ENCODE measurements at places on chromosomes 5 and 9. TPM values are rescaled to one million over a fixed set of nuclear protein-coding genes. Genes with fewer than 3 reads are reported as not detected.

The PALM2AKAP2 gene
- total RNA-seq: 9.9 TPM

DNA sequence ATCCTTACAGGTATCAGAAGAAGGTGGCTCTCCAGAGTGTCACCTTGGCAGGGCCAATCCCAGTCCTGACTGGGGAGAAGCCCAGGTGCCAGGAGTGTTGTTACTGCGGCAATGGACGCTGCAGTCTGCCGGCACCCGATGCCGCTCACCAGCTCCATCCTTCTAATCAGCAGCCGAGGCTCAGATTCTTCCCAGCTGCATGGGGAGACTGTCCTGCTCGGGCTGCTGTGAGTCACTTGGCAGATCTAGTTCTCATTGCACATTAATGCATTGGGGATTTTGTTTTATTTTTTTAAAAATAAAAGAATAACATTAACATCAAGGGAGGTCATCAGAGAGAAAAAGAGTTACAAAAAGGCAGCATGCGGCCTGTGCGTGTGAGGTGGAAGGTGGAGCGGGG lies 115.8 kb downstream of the MTX3 start:
- no peak overlapping the region for H3K4me3 ChIP-seq
- H3K27me3 ChIP-seq: peaks cover 5% of the 10 kb centered on the region
- peak; percentile 30 for DNase-seq
- H3K4me1 ChIP-seq: no peaks in the 10 kb centered on the region
- H3K36me3 ChIP-seq: no peaks in the 10 kb centered on the region
- no peak overlapping the region for H3K27ac ChIP-seq

The IFNA21 gene
- not detected for total RNA-seq

GRCh38 chr5:73327908-73328455 lies 120.6 kb downstream of the FOXD1 start:
- peak; percentile 71 for DNase-seq
- H3K36me3 ChIP-seq: no peaks in the 10 kb centered on the region
- no peak overlapping the region for H3K4me3 ChIP-seq
- no peaks in the 10 kb centered on the region for H3K27me3 ChIP-seq

GRCh38 chr5:132293066-132293991 lies 865 bp upstream of the SLC22A4 start:
- H3K27ac ChIP-seq: peak overlapping the region; percentile 90
- peak overlapping the region; percentile 57 for H3K4me3 ChIP-seq
- H3K27me3 ChIP-seq: no peaks in the 10 kb centered on the region
- H3K4me1 ChIP-seq: peaks cover 4% of the 10 kb centered on the region
- peak; percentile 89 for DNase-seq
- H3K36me3 ChIP-seq: no peaks in the 10 kb centered on the region

- DNase-seq: no peak
- H3K36me3 ChIP-seq: no peaks in the 10 kb centered on the region
- no peak overlapping the region for H3K27ac ChIP-seq
- H3K4me1 ChIP-seq: peaks cover 2% of the 10 kb centered on the region
- no peaks in the 10 kb centered on the region for H3K27me3 ChIP-seq
Measured at GRCh38 chr9:133874659-133875058, 117.5 kb downstream of the VAV2 start.

DNA sequence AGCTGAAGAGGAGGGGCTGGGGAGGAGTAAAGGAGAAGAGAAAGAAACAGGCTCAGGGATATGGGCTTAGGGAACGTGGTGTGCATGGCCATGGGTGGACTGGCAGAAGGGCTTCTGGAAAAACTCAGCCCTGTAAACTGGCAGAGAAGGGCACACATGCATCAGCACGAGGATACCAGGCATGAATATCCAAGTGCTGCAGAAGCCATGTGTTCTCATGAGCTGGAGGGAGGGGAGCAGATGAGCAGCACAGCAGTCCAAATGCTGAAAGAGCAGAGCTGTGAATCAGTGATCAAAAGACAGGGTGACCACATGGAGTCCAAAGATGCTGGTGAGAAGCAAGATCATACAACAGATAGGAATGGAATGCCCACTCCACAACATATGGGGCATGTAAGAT lies 72.3 kb downstream of the SEMA5A start:
- no peaks in the 10 kb centered on the region for H3K36me3 ChIP-seq
- H3K4me3 ChIP-seq: no peak overlapping the region
- no peaks in the 10 kb centered on the region for H3K4me1 ChIP-seq
- no peak overlapping the region for H3K27ac ChIP-seq

DNA sequence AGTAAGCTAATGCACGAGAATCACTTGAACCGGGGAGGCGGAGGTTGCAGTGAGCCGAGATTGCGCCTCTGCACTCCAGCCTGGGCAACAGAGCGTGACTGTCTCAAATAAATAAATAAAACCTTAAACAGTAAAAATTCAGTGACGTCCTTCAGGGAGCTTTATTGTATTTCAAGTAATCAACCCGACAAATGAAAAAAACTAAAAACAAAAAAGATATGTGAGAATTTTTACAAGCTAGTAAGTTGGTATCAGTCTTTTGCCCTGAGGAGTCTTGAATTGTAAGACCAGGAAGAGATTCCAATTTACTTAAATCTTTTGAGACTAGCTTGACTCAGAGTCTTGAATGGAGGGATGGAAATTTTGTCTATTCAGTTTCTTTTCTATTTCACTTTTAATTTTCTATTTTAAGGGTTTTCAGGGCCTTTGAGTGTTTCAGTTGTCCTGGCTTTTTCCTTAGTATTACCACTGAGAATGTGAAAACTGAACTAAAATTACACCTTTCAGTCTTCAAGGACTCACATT lies 126.0 kb upstream of the DHFR start:
- peaks cover 2% of the 10 kb centered on the region for H3K36me3 ChIP-seq
- H3K4me3 ChIP-seq: no peak overlapping the region
- H3K27me3 ChIP-seq: no peaks in the 10 kb centered on the region
- no peak for DNase-seq

The PCDHGA10 gene
- 10.2 TPM for total RNA-seq

DNA sequence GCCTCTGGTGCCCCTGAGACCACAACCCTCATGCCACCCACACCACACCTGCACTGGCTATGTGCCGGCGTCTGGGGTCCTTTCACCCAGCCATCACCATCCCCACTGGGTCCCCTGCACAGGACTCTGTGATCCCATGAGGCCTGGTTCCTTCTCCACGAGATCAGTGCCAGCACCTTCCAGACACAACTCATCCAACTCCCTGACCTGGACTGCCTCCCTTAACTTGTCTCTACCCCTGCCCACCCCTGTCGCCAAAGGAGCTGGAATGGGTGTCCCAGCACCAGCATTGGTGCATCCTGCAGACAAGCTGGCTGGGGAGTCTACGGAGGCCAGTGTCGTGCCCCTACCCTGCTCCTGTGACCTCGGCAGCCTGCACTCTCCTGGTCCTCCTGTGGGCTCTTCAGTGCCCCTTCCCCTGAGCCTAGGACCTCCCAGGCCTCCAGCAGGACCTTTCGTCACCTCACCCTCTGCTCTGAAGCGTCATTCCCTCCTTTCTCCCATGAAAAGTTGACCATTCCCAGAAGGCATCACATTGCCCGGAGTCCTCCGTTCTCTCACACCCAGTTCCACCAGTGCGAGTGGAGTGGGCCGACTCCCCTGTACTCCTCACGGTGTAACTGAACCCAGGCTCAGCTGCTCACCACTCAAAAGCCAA lies 87.7 kb downstream of the NSUN2 start:
- H3K4me3 ChIP-seq: no peak overlapping the region
- H3K36me3 ChIP-seq: no peaks in the 10 kb centered on the region

GRCh38 chr9:136690104-136690805 lies 3.0 kb upstream of the AGPAT2 start:
- peaks cover 8% of the 10 kb centered on the region for H3K4me1 ChIP-seq
- no peaks in the 10 kb centered on the region for H3K27me3 ChIP-seq
- H3K4me3 ChIP-seq: no peak overlapping the region
- H3K27ac ChIP-seq: no peak overlapping the region

The PCDHA9 gene
- total RNA-seq: 0.26 TPM

The SLC36A2 gene
- not detected for total RNA-seq

The CDC20B gene
- total RNA-seq: not detected

DNA sequence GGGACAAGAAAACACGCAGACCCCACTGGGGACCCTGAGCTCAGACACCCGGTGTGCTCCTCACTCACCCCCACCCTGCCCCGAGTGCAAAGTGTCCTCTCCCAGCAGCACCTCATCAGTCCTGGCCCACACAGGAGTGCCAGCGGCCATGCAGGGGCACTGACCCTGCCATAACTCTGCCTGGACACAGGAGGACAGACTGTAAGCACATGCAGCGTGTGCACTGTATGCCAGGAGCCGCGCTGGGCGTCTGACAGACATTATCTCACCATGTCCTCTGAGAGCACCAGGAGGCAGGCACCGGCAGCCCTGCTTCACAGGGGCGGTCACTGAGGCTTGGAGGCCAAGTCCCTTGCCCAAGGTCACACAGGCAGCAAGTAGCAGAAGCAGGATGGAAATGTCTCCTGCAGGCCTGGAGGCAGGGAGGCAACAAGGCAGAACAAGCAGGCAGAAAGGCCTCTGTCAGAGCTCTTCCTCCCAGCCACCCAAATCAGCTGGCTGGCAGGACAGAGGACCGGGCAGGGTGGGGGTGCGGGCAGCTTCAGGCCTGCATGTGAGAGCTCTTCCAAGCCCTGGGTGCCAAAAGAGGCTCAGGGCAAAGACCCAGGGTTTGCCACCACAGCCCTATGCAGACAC lies 8.4 kb downstream of the EEIG1 start:
- no peak for DNase-seq
- H3K4me1 ChIP-seq: peaks cover 43% of the 10 kb centered on the region
- H3K27me3 ChIP-seq: no peaks in the 10 kb centered on the region
- peaks cover 1% of the 10 kb centered on the region for H3K36me3 ChIP-seq

The MARCHF3 gene
- total RNA-seq: 11.6 TPM

GRCh38 chr9:111195766-111196165 lies 134.3 kb downstream of the OR2K2 start:
- no peaks in the 10 kb centered on the region for H3K36me3 ChIP-seq
- no peak overlapping the region for H3K27ac ChIP-seq
- H3K27me3 ChIP-seq: peaks cover 2% of the 10 kb centered on the region
- H3K4me1 ChIP-seq: no peaks in the 10 kb centered on the region
- DNase-seq: no peak
- no peak overlapping the region for H3K4me3 ChIP-seq

DNA sequence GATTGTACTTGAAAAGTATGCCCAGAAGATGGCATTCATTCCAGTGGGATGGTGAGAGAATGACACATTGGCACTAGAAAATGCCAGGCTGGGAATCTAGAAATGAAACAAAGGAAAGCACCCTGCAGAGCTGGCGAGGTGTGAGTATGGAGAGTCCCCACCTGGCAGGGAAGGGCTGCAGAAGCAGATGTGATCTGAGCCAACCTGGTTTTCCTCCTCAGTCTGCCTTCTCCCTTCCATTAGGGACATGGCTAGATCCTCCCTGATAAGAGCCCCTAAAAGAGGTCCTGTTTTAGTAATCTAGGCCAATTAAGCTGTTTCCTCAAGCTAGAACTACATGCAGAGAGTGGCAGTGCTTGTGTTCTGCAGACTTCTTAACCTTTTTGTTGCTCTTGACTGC lies 24.7 kb upstream of the TNFSF15 start:
- no peaks in the 10 kb centered on the region for H3K36me3 ChIP-seq
- DNase-seq: no peak
- H3K27ac ChIP-seq: no peak overlapping the region
- peaks cover under 1% of the 10 kb centered on the region for H3K27me3 ChIP-seq

DNA sequence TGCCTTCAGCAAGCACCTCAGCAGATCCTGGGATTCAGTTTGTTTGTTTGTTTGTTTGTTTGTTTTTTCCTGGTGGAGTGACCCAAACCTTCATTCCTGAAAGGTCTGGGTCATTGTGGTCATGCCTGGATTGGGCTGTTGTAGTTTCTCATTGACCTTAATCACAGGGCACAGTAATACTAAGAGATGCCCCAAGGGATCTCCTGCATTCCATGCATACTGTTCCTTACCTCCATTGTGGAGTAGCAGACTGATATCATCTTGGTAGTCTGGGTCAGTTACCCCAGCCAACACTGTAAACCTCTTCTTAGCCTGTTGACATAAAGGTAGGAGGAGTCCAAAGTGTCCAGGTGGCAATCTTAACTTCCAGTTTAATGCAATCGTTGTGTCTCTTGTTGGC lies 1466.7 kb upstream of the CDH9 start:
- H3K27ac ChIP-seq: no peak overlapping the region
- H3K4me3 ChIP-seq: no peak overlapping the region
- no peaks in the 10 kb centered on the region for H3K4me1 ChIP-seq
- no peaks in the 10 kb centered on the region for H3K27me3 ChIP-seq

DNA sequence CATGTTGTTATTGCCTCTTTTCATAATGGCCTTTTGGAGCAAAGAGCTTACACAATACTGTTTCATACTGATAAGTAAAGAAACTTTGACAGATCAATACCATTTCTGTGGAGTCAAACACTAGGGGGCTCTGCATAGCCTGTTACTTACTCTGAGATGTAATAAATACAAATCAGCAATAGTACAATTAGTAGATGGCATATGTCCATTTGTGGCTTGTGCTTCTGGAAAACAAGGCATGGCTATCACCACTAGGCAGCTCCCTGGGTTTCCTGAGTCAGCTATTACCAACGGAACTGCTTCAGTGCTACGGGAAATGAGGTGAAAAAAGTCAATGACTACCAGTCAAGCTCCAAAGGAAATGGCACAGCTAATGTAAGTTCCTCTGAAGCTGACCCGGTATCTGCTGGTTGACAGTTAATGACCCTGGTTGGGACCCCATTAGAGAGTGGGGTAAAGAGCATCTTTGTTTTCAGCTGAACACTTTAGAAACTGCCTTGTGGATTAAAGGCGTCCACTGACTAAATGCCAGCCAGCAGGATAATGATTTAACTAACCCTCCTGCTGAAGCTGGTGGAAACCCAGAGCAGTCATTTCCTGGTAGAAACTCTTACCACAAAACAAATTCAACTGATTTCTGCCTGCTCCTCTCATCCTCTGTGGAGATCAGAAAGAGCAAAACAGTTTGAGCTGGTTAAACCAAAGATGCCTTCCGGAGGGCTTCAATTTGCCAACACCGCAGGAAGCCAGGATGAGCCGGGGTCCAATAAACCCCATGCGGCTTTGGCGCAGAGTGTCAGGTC lies 69.0 kb upstream of the FAM169A start:
- no peak overlapping the region for H3K4me3 ChIP-seq
- no peaks in the 10 kb centered on the region for H3K27me3 ChIP-seq
- peaks cover 2% of the 10 kb centered on the region for H3K4me1 ChIP-seq
- peak; percentile 54 for DNase-seq
- no peaks in the 10 kb centered on the region for H3K36me3 ChIP-seq

The ZNF189 gene
- total RNA-seq: 21.8 TPM

The GADD45G gene
- total RNA-seq: 2.3 TPM

Data from fibroblast of lung (primary cell).